NCI-H1930 (cell line): ENCODE measurements at places on chromosomes 1 and 21.

DNA sequence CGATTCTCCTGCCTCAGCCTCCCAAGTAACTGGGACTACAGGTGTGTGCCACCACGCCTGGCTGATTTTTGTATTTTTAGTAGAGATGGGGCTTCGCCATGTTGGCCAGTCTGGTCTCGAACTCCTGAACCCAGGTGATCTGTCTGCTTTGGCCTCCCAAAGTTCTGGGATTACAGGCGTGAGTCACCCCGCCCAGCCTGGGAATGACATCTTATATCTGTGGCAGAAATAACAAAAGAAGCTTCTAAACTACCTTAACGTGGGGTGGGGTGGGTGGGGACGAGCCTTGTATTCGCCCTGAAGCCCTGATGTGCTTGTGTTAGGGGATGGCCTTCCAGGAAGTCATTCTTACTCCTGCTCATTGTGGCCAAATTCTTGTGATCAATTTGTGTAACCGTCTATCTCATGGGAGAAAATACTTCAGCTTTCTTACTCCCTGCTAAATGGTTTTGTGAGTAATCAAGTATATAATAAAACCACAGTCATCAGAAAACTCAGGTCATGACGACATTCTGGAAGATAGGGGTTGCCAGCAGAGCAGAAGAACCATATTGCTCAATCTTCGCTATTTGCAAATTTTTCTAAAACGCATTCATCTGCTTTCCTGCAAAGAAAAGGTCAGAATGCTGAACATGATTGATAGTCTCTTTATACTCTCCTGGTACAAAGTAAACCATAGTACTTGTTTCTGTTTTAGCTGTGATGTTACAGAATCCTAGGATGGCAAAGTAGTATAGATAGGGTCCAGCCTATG, 63.2 kb downstream of the DIRAS3 start:
- DNase-seq: no peak

- DNase-seq: no peak
These were observed 74.6 kb downstream of the RASAL2 start for GRCh38 chr1:178168536-178168935.

DNA sequence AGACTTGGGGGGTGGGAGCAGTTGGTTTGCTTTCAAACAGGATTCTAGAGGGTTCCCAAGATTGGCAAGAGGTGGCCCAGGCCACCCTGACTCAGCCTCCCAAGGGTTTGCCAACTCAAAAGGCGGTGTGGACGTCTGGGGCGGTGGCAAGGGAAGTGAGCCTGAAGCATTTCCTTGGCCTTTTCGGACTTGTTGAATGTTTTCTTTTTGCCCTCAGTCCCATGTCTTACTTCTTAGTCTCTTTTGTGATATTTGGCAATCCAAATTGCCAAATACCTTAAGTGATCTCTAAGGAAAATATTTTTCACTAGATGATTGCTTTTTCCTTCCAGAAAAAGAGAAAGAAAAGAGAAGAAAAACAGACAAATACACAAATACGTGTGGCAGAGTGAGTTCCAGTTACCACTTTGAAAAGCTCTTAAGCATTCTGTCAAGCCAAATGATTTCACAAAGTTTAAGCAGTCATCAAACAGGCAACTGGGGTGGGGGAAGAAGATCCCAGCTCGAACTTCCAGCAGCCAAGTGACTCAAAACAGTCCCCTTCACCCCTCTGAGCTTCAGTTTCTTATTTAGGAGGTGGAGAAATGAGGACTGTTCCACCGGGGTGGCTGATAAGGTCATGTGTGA, 374.6 kb upstream of the USP24 start:
- DNase-seq: no peak

GRCh38 chr1:52032785-52033131, 852 bp downstream of the KTI12 start:
- no peak for DNase-seq

- no peak for DNase-seq
These were observed 127.9 kb downstream of the PTPRU start for GRCh38 chr1:29364101-29364678.

DNA sequence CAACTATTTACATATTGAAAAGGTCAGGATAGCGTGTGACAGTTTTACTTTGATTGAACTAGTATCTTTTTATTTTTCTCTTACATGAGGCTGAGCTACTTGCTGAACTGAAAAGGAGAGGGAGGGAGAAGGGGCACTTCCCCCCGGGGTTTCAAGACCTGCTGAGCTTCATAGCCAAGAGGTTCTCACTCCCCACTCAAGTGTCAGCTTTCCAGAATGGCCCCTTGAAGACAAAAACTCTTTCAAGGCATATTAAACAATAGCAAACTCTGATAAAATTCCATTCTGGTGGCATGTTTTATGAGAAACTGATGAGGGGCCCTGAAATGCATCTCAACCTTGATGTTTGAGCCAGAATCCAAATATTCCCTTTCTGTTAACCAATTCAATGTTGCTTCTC, 143.0 kb downstream of the KAZN start:
- DNase-seq: no peak

DNA sequence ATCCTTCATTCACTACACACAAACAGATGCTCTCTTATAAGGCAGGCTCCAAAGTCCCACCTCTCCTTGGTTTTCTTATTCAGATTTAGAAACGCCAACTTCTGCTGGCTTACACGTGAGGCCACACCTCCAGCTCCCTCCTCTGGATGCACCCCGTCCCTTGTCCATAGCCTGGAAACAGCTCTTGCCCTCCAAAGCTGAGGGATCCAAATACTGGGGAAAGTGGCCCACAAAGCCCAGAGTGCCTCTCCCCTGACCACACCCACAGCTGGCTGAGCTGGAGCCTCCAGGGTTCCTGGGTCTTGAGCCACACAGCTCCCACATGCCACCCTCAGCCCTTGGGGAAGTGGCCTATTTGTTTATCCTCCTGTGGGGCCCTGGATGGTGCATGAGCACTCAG, 4.5 kb downstream of the LAD1 start:
- no peak for DNase-seq

- DNase-seq: no peak
These were observed 24.6 kb downstream of the NTPCR start for GRCh38 chr1:232974971-232975370.

DNA sequence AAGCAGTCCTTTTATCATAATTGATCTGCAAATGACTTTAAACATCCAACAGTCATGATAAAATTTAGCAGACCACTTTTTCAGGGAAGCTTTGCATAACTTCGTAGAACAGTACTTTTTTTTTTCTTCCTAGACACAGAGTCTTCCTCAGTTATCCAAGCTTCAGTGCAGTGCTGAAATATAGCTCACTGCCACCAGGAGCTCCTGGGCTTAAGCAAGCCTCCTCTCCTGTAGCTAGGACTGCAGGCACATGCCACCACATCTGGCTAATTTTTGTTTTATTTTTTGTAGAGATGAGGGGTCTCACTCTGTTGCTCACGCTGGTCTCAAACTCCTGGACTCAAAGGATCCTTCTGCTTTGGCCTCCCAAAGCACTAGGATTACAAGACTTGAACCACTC, 3.8 kb downstream of the F13B start:
- no peak for DNase-seq

DNA sequence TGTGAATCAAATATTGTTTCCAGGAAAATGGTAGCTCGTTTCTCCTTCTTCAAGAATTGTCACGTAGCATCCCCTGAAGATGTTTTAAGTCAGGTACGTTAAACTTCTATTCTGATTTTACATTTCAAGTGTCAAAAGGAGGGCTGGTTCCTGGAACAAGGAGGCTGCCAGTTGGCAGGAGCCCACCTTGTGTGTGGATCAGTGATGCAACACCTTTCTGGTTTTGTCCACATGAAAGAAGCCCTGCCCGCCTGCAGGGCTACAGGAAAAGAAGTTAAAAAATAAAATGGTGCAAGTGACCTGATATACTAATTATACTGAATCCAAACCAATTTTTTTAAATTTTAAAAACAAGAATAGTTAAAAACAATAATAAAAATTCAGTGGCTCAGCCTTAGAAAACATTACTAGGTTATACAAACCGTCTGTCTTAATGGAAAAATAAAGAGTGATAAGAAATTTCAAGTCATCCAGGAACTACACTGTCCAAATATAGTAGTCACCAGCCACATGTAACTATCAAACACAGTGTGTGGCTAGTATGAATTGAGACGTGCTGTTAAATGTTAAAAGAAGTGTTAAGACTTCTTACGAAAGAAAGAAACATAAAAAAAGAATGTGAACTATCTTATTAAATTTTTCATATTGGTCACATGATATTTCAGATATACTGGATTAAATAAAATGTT, 123.1 kb downstream of the APP start:
- DNase-seq: no peak

- DNase-seq: no peak
These were observed 160.2 kb upstream of the IRF2BP2 start for GRCh38 chr1:234769986-234770795.

DNA sequence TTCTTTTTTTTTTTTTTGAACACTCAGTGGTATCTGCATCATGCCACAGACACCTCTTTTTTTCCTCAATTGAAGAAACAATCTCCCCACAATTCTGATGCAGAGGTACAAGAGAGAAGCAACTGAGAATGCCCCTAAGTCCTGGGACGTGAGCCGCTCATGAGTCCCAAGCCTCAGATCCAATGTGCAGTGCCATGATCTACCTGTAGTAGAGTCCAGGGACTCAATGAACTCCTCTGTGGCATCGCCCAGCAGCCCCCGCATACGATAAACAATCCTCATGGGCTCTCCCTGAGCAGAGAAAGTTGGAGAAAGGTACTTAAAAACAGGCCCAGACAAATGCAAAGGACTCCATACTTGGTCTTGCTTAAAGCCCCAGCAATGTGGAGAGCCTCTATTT, 113.1 kb downstream of the UBR4 start:
- DNase-seq: no peak

DNA sequence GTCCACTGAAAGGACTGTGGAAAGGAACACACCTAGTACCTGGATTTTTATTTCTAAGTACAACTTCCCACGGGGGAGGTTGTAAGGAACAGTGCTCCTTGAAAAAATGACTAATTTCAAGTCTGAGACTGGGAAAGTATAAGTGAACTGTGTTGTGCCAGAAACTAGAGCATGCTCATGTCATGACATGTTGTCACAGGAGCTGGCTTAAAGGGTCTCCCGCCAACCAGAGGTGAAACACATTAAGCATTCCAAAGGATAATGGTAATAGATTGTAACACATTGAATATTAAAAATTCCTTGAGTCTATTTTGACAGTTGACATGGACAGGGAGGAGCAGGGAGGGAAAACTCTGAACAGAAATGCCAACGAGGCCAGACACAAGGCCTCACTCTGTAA, 6.3 kb downstream of the ATP2B4 start:
- DNase-seq: no peak

DNA sequence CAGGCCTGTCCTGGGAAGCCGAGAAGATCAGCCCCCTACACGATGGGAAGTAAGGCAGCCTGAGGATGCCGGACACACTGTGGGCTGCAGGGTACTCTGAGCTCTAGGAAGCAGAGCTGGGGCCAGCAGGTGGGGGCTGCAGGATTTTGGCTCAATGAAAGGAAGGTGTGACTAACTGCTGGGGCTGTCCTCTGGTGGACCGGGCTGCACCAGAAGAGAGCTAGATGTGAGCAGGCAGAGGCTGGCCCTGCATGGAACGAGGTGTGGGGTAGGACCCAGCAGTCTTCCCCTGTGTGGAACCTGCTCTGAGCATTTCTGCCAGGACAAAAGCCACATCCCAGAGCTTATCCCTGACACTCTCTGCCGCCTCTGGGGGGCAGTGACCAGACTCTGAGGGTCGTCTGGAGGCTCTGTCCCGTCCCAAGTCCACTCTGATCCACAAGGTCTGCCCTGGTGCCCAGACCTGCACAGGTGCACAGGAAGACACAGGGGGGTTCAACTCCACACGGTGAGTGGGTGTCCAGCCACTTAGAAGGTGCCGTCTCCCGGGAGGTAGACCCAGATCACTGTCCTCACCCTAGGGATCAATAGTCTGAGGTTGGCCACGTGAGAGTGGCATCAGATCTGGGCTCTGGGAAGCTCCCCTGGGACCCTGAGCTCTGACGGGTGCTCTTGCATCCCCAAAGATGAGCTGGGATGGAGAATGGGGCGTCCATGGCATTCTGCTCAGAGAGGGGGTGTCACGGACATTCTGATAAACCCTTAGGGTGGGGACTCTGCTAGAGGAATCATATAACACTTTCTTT, 187.6 kb upstream of the VAMP3 start:
- no peak for DNase-seq

DNA sequence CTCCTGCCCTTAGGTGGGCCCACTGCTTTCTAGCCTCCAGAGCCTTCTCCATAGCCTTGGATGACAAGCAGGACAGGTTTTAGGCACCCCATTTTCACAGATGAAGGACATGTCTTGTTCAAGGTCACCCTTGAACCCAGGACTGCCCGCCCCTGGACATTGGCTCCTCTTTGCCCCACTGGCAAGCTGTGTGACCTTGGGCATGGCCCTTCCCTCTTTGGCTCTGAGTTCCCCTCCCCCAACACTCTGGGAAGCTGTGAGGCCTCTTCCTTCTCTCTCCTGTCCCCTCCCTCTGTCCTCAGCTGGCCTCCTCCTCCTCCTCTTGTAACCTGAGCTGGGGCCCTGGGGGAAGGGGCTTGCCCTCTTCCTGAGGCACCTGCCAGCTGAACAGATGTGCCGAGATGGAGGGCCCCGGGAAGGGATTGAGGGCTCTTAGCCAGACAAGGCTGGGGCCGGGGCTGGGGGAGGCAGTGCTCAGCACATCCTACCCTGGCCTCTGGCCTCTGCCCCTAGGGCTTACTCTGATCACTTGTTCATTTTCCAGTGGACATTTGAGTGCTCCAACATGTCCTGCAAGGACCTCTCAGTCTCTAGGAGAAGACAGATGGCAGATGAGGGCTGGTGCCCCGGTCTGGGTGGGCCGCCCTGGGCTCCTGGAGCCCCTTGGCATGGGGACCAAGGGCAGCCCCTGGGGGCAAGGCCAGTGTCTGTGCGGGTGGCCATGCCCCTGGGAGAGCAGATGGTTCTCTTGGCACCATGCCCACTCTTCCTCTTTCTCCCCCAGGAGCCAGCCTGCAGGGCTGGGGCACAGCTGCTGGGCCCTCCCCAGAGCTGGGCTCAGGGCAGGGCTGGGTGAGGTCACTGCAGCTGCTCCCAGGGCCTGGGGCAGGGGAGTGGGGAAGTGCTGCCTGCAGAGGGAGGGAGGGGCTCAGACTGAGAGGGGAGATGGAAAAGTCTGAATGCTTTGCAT, 10.7 kb downstream of the FOXO6 start:
- DNase-seq: no peak

GRCh38 chr1:46503421-46503820, 13.8 kb downstream of the DMBX1 start:
- DNase-seq: no peak

DNA sequence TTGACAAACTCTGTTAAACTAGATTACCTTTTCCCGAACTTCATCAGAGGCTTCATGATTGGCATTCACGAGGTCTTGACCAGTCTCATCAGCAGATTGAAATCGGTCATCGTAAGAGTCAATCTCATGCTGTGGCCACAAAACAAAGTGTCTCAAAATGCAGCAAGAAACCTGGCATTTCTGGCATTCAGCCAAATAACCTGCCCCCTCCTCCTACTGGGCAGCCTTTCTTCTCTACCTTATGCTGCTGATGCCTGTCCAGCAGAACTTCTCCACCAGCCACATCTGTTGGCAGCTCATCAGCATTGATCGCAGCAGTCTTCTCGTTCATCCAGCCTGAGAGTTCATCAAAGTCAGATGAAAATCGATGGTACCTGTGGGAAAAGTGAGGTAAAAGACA, 12.2 kb downstream of the SPTA1 start:
- DNase-seq: no peak

- no peak for DNase-seq
These were observed 47.4 kb upstream of the ENAH start for GRCh38 chr1:225700164-225700821.

- no peak for DNase-seq
These were observed 52.0 kb downstream of the RUNX3 start for GRCh38 chr1:24878045-24878444.

GRCh38 chr21:39208624-39209333, 25.5 kb upstream of the PSMG1 start:
- DNase-seq: no peak
